Uterus (tissue), 4 donors: ENCODE measurements at places on chromosomes 6 and 20. TPM values are rescaled to one million over a fixed set of nuclear protein-coding genes. Genes with fewer than 3 reads are reported as not detected.
A peak's percentile ranks its signal among the peaks of the same experiment; 100 is the strongest.

Gene RAB44
- not detected for total RNA-seq

Gene SRMS
- not detected for total RNA-seq

Gene TRMT6
- 5.9 TPM for total RNA-seq

Gene DNMT3B
- total RNA-seq, result 1.6 TPM

GRCh38 chr6:46491201-46491627 lies at the start of gene RCAN2:
Gene RCAN2, minus strand, starts transcription at chr6:46491449.
- peak within 1 kb of the TSS; percentile 71 for H3K4me3 ChIP-seq
- peak within 1 kb of the TSS; percentile 88 for H3K27ac ChIP-seq
- peak; percentile 62 for DNase-seq
- no peaks in the 10 kb centered on the region for H3K36me3 ChIP-seq
- H3K4me1 ChIP-seq, result no peaks in the 10 kb centered on the region

Gene MYB
- 0.18 TPM for total RNA-seq

GRCh38 chr20:53829255-53829723 lies 235.7 kb upstream of the ZNF217 start:
- H3K27ac ChIP-seq, result peak overlapping the region; percentile 97
- H3K36me3 ChIP-seq, result no peaks in the 10 kb centered on the region

GRCh38 chr20:31644701-31645100 lies 7.0 kb downstream of the COX4I2 start:
- H3K4me1 ChIP-seq, result no peaks in the 10 kb centered on the region
- H3K27ac ChIP-seq, result no peak overlapping the region
- H3K27me3 ChIP-seq, result no peaks in the 10 kb centered on the region
- H3K4me3 ChIP-seq, result no peak overlapping the region

Gene PSMB9
- 34.4 TPM for total RNA-seq

GRCh38 chr6:14707276-14707675 lies 538.6 kb upstream of the JARID2 start:
- H3K27me3 ChIP-seq, result no peaks in the 10 kb centered on the region
- H3K36me3 ChIP-seq, result no peaks in the 10 kb centered on the region
- H3K4me3 ChIP-seq, result no peak overlapping the region
- DNase-seq, result no peak
- H3K27ac ChIP-seq, result peak overlapping the region; percentile 74

DNA sequence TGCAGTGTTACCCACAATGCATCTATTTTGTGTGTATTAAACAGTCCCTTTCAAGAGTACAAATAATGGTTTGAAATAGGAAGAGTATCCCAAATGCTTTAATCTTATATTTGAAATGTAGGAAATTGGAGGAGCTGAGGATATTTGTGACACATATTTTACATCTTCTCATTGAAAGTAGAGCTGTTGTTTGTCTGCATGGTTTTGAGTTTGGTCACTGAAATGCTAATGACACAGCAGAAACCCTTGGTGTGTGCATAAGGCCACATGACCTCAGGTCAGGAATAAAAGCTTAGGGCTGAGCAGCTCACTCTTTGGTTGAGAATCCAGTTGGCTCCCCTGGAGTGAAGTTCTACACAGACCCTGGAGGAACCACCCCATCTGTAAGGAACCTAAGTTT lies 49.8 kb downstream of the TPD52L1 start:
- H3K4me1 ChIP-seq, result no peaks in the 10 kb centered on the region
- no peak overlapping the region for H3K27ac ChIP-seq
- no peak overlapping the region for H3K4me3 ChIP-seq
- no peaks in the 10 kb centered on the region for H3K27me3 ChIP-seq
- no peaks in the 10 kb centered on the region for H3K36me3 ChIP-seq

Gene SNAI1
- total RNA-seq, result 7.9 TPM

Gene PRDM13
- total RNA-seq, result not detected

Gene PKIB
- total RNA-seq, result 0.43 TPM

DNA sequence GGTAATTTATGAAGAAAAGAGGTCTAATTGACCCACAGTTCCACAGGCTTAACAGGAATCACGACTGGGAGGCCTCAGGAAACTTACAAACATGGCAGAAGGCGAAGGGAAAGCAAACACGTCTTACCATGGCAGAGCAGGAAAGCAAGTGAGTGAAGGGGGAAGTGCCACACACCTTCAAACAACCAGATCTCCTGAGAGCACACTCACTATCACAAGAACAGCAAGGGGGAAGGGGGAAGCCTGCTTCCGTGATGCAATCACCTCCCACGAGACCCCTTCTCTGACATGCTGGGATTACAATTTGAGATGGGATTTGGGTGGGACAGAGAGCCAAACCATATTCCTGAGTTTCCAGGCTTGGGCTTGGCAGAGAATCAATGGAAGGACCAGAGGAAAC lies 124.1 kb upstream of the RAB32 start:
- no peak for DNase-seq
- no peaks in the 10 kb centered on the region for H3K4me1 ChIP-seq
- no peaks in the 10 kb centered on the region for H3K27me3 ChIP-seq
- no peak overlapping the region for H3K27ac ChIP-seq

GRCh38 chr6:46993846-46994245 lies 48.3 kb downstream of the ADGRF1 start:
- no peaks in the 10 kb centered on the region for H3K27me3 ChIP-seq
- no peak overlapping the region for H3K4me3 ChIP-seq
- H3K36me3 ChIP-seq, result no peaks in the 10 kb centered on the region
- no peaks in the 10 kb centered on the region for H3K4me1 ChIP-seq
- H3K27ac ChIP-seq, result no peak overlapping the region

Gene ZBTB46
- total RNA-seq, result 5.0 TPM

DNA sequence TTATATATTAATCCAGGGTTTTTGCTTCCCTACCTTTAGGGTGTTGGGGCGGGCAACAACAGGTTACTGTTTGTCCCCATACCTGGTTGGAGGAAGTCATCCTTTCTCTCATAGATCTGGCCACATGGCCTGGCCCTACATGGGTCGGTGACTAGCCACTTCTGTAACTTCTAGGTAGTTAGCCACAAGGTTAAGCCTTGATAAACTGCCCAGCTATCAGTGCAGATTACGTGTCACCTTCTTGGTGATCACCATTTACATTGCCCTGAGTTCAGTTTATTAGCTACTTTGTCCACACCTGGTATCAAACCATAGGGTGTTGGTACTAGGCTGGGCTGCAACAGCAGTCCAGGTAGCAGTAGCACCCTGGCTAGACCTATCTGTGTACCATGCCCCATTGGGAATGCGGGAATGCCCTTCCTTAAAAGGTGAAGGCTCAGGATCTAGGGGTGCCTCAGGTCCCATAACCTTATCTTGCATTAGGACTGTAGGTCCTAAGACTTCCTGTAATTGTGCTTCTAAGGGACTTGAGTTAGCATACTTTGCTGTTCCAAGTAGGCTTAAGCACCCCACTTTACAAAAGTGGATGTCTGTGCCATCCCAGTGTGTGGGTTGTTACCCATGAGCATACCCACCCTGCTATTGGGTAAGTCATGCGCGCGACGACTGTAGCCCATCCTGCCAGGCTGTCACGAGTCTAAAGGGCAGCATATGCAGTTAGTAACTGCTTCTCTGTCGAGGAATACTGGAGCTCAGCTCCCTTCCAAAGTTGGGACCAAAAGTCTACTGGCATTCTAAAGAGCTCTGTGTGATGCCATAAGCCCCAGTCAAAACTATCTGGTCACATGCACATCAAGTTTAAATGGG lies 5.2 kb downstream of the ZKSCAN3 start:
- DNase-seq, result no peak
- peaks cover 5% of the 10 kb centered on the region for H3K4me1 ChIP-seq
- no peak overlapping the region for H3K4me3 ChIP-seq
- H3K36me3 ChIP-seq, result no peaks in the 10 kb centered on the region
